ENCODE measurements at places on chromosomes 12 and 14.

GRCh38 chr12:21502872-21503271 lies 1.3 kb downstream of the GOLT1B start:
- no peak for DNase-seq

DNA sequence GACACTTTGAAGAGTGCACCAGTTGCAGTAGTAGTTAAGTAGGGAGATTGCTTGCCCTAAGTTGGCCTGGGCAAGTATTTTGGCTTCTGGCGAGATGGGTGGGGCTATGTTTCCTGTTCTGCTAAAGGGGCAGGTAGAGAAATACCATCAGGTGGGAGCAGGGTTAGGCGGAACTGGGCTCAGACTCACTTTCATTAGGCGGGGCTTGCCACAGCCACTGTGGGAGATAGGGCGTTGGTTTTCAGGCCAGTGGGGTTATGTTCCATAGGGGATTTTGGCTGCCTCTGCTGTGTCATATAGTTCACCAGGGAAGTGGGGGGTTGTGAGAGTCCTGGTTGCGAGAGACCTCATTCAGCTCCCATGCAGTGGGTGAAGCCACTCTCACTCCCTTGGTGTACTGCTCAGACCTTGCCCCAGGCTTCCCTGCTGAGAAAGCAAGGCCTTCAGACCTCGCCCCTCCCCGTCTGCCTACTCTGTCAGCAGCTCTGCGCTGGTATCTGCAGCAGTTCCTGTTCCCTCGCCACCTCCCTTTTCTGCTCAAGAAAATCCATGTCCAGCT lies 43.3 kb downstream of the AEBP2 start:
- DNase-seq = no peak

DNA sequence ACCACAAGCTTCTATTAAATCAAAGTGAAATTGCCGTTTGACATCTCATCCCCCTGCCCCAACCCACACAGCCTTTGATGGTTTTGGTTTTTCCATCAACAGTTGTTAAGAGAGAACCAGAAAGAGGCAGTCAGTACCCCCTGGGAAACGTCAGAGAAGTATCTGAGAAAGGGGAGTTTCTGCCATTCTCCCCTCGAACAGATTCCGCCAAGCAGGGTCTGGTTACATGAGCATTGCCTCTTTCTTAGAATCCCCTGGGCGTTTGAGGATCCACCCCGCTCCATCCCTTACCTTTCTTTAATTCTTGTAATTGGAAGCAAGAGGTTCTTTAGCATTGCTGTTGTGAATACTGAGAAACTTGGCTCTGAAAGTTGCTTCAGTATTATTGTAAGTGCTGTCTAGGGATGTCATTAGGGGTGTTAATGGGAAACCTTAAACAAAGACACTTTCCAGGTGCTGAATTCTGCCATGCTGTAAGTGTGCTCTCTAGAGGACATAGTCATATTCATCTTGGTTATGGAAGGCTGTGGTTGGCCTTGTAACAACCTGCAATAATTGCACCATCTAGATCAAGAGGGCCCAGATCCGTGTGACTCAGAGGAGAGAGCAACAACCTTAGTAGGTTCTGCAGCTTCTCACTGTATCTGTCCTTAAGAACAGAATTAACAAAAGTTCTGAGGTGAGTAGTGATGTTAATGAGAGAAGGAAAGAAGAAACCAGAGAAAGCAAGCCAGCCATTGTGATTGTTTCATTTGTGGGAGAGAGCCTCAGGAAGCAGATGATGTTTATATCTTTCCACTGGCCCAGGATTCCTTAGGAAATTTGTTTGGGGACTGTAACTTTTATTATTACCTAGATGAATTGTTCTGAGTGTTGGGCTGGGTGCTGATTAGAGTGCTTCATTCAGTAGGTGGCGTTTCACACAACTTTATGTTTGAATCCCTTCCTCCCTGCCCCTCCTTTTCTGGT lies 9.0 kb downstream of the TMBIM6 start:
- DNase-seq = no peak

DNA sequence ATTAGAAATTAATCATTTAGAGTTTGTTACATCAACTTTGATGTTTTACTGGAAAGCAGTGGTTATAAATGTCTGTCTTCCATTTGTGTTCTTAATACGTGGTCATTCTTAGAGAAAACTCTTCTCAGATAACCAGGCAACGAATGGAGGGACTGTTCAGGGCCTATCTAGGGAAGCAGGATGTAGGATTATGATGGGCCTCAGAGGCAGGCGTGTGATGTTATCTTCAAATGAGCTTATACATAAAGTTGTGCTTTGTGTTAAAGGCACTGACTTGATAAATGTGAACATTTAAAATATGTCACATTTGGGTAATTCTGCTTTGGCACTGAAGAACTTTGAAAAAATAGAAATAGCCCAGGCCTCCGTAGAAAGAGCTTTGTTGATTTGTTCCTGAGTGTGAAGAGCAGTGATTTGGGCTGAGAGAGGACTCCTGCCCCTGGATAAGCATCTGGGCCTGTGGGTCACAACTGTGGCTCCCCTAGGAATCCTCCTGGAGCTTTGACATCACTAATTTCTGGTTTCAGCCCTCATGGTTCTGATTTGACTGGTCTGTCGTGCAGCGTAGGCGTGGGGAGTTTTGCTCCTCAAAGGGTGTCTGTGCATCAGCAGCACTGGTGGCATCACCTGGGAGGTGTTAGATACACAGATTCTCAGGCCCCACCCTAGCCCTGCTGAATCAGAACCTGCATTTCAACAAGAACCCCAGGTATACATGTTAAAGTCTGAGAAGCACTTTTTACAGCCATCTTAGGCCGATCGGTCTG lies 55.4 kb downstream of the SAMD4A start:
- DNase-seq = no peak

- no peak for DNase-seq
Observed at GRCh38 chr12:15852383-15852782, 29.8 kb upstream of the STRAP start.

GRCh38 chr14:24032727-24033418 lies 18.9 kb upstream of the CARMIL3 start:
- no peak for DNase-seq

DNA sequence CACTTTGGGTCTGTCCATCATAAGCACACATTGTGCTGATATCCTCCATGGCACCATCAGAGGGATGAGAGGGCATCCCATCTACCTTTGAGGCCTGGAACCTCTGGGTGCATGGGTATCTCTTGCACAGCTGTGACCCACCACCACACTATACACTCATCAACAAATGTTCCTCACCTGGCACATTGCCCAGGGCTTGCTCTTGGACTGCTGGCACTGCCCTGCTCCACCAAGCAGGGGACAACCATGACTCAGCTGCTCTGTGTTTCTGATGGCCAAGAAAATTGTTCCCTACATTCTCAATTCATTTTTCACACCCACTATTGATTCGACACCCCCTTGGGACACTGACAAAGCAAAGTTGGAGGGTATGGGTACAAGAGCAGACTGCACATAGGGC lies 155.5 kb downstream of the PTPRO start:
- no peak for DNase-seq

- no peak for DNase-seq
Observed at GRCh38 chr14:105409364-105409763, 10.3 kb upstream of the MTA1 start.

DNA sequence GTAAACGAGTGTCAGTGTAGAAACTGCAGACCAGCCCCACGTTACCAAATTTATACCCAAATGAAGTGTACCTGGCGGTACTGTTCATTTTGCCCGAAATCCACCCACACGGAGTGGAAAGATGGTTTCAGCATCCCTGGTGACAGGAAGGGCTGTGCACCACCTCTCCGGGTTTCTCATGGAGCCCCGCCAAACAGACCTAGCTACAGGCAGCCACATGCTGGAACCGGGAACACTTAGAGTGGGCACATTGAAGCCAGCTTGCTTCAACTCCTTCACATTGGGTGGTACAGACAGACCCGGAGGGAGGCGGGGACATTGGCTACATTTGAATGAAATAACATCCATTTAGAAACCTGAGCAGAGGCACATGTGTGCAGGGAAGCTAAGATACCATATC lies 84.4 kb downstream of the PPP2R5C start:
- no peak for DNase-seq

- no peak for DNase-seq
Observed at GRCh38 chr12:39227218-39227617, 215.7 kb downstream of the KIF21A start.

DNA sequence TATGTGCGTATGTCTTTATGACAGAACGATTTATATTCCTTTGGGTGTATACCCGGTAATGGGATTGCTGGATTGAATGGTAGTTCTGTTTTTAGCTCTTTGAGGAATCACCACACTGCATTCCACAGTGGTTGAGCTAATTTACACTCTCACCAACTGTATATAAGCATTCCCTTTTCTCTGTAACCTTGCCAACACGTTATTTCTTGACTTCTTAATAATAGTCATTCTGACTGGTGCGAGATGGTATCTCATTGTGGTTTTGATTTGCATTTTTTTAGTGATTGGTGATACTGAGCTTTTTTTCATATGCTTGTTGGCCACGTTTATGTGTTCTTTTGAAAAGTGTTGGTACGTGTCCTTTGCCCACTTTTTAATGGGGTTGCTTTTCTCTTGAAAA lies 49.7 kb downstream of the FRS2 start:
- DNase-seq = no peak

- no peak for DNase-seq
Observed at GRCh38 chr12:27400856-27401354, 45.6 kb upstream of the SMCO2 start.

DNA sequence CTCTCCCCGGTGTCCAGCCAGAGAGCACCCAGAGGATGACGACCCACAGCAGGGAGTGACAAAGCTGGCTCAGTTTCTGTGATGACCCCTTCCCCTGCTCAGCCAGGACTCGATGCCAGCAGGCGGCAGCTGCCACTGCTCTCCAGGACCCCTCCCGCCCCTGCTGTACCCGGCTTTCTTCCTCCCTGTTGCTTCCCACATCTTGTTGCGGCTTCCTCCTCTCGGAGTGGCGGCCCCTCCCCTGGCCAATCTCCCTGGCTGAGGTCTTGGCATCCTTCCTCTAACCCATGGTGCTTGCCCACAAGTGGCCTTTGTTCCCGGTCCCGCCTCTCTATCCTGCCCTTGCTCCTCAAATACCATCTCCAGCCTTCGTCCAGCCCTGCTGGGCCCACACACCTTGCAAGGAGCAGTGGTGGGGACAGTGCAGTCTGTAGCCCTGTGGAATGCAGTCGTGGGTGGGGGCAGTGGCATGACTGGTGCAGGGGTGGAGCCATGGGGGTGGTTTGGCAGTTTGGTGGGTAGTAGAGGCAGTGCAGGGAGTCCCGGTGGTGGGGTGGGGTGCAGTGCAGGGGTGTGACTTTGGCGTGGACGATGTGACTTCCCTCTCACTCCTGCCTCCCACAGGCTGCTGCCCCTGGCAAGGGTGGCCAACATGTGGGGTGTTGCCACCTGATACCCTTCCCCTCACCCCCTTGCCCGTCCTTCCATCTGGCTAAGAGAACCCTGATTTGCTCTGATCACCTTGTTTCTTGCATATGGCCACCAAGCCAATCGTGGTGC lies 16.3 kb upstream of the BEGAIN start:
- DNase-seq = peak; percentile 11

GRCh38 chr14:59313144-59313651 lies 124.7 kb downstream of the DAAM1 start:
- DNase-seq = no peak

DNA sequence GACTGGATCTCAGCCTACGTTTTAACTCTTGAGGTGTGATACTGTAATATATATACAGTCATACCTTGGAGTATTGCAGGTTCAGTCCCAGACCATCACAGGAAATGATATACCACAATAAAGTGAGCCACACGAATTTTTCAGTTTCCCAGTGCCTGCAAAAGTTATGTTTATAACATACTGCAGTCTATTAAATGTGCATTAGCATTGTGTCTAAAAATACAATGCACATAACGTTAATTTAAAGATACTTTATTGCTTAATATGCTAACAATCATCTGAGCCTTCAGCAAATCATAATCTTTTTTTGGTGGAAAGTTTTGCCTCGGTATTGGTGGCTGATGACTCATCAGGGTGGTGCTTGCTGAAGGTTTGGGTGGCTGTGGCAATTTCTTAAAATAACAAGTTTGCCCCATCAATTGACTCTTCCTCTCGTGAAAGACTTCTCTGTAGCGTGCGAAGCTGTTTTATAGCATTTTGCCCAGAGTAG lies 18.9 kb downstream of the PYROXD1 start:
- DNase-seq = no peak

GRCh38 chr12:22042976-22043669 lies 2.9 kb upstream of the CMAS start:
- no peak for DNase-seq

DNA sequence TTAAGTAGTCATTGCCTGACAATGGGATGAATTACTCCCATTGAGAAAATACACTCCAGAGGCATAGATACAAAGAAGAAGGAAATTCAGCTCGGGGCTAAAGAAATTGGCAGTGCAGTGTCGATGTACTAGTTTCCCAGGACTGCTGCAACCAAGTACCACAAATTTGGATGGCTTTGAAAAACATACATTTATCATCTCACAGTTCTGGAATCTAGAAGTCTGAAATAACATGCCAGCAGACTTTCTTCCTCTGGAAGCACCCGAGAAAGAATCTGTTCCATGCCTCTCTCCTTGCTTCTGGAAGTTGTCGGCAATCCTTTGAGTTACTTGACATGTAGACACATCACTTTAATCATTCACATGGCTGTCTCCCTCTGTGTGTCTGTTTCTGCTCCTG lies 101.9 kb downstream of the TMTC3 start:
- no peak for DNase-seq

- DNase-seq = no peak
Observed at GRCh38 chr12:71804505-71804904, 35.1 kb upstream of the TBC1D15 start.

GRCh38 chr14:105311838-105312237 lies 2.7 kb upstream of the PACS2 start:
- no peak for DNase-seq

GRCh38 chr12:132167611-132168310 lies 23.5 kb downstream of the NOC4L start:
- DNase-seq = no peak

- peak; percentile 30 for DNase-seq
Observed at GRCh38 chr14:105247715-105248367, 492 bp upstream of the BTBD6 start.

DNA sequence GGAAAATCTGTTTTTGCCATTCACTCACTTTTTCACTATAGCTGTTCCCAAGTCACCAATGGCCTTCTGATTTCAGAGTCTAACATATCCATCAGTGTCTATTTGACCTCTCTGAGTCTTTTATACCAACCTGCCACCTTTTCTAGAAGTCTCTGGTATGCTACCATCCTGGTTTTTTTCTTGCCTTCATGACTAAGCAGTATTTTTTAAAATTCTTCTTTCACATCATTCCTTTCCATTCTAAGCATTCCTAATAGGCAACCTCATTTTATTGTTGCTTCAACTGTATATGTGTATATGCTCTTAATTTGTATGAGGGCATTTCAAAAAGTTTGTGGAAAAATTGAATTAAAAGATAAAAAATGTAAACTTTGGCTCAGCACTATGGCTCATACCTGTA lies 5.0 kb downstream of the IRAK4 start:
- no peak for DNase-seq

Data from left colon (tissue), 2 donors.